ENCODE measurements at places on chromosomes 4 and X. TPM values are rescaled to one million over a fixed set of nuclear protein-coding genes. Genes with fewer than 3 reads are reported as not detected.

GRCh38 chrX:356385-357034 is 30.2 kb downstream of the PPP2R3B start:
- no peak overlapping the region for H3K27ac ChIP-seq
- no peaks in the 10 kb centered on the region for H3K27me3 ChIP-seq
- H3K4me3 ChIP-seq: no peak overlapping the region
- peak; percentile 64 for DNase-seq
- H3K36me3 ChIP-seq: peaks cover 14% of the 10 kb centered on the region
- no peaks in the 10 kb centered on the region for H3K4me1 ChIP-seq

DNA sequence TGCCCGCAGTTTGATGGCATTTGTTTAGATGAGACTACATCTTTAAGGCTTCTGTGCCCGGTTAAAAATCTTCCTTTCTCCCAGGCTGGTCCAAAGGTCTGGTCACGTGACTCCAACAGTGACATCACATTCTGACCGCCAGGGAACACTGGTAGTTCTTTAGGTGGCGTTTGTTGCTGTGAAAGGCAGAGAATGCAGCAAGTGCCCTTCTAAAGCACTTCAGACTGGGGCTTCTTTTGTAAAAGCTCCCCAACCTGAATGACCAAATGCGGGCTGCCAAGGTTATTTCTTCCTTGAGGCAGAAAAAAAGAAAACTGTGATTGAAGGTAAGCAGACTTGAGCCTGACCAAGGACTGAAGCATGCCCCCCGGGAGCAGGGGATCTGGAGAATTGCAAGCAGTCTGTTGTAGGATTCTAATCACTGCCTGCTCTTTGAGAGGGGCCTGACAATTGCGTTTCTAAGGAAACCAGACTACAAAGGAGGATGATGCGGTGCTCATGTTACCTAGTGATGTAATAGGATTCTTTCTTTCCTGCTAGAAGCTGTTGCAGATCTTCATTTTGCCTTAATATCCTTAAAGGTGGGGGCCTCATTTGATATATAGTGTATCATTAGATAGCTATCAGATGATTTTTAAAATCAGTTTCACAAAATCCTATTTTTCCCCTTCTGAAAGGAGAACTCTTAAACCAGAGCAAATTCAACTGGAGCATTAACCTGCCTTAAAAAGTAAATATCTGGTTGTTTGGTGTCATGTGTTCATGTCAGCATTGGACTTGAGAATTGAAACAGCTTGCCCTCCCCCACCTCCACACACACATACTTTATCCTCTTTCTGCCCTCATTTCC is 133.1 kb downstream of the AKAP4 start:
- no peaks in the 10 kb centered on the region for H3K27me3 ChIP-seq
- no peaks in the 10 kb centered on the region for H3K4me1 ChIP-seq
- H3K27ac ChIP-seq: no peak overlapping the region

- H3K4me3 ChIP-seq: no peak overlapping the region
- H3K27me3 ChIP-seq: no peaks in the 10 kb centered on the region
- no peaks in the 10 kb centered on the region for H3K4me1 ChIP-seq
- peak; percentile 17 for DNase-seq
Measured at GRCh38 chr4:112766422-112766821, 129.5 kb downstream of the LARP7 start.

DNA sequence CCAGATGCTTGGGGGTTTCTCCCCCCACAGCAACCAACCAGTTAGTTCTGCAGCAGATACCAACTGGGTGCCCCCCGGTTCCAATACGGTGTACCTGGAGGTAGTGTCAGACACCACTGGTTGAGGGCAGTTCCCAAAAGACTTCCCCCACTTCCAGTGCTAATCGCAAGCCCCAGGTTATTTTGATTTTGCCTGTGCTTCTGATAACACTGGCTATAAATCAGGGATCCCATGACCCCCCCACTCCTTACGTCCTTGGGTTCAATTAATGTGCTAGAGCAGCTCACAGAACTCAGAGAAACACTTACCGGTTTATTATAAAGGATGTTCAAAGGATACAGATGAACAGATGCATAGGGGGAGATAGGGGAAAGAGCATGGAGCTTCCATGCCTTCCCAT is 5.5 kb downstream of the CLCN3 start:
- H3K4me3 ChIP-seq: no peak overlapping the region
- H3K36me3 ChIP-seq: no peaks in the 10 kb centered on the region
- H3K4me1 ChIP-seq: no peaks in the 10 kb centered on the region
- no peak overlapping the region for H3K27ac ChIP-seq

GRCh38 chrX:69073241-69073640 is 92.0 kb downstream of the PJA1 start:
- no peaks in the 10 kb centered on the region for H3K36me3 ChIP-seq
- H3K4me3 ChIP-seq: no peak overlapping the region
- peaks cover 8% of the 10 kb centered on the region for H3K27me3 ChIP-seq
- no peak overlapping the region for H3K27ac ChIP-seq

- DNase-seq: no peak
- H3K27ac ChIP-seq: no peak overlapping the region
- no peaks in the 10 kb centered on the region for H3K36me3 ChIP-seq
- no peaks in the 10 kb centered on the region for H3K4me1 ChIP-seq
- H3K4me3 ChIP-seq: no peak overlapping the region
- H3K27me3 ChIP-seq: no peaks in the 10 kb centered on the region
Measured at GRCh38 chr4:86300516-86300915, 59.3 kb downstream of the MAPK10 start.

GRCh38 chrX:82658492-82658891 is 849.6 kb upstream of the POU3F4 start:
- no peak for DNase-seq
- no peaks in the 10 kb centered on the region for H3K4me1 ChIP-seq
- H3K36me3 ChIP-seq: no peaks in the 10 kb centered on the region
- H3K27ac ChIP-seq: no peak overlapping the region
- H3K4me3 ChIP-seq: no peak overlapping the region
- H3K27me3 ChIP-seq: no peaks in the 10 kb centered on the region

DNA sequence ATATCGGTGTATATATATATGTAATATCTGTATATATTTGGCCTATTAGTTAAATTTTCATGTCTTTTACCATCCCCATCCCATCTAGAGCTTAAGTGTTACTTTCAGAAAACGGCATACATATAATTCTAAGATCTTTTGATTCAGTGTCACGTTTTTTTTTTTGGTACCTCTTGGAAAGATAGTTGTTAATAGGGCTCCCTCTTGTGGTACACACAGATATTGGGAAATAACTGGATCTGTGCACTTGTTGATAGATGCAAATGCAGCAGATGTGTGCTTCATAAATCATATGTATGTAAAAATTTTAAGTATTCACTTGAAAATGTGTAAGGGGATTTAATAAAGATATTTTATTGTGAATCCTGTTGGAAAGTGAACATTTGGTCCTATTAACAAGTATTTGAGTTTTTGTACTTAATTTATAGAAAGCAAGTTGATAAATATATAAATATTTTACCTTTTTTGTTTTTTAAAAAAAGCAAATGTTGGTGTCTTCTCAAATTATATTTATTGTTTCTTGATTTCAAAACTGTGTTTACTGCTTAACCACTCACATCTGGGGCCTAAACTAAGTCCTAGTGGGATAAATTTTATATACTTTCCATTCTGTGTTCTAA is 74.7 kb downstream of the PAQR3 start:
- peaks cover 6% of the 10 kb centered on the region for H3K36me3 ChIP-seq
- no peak overlapping the region for H3K27ac ChIP-seq
- DNase-seq: peak; percentile 85
- H3K27me3 ChIP-seq: no peaks in the 10 kb centered on the region
- no peaks in the 10 kb centered on the region for H3K4me1 ChIP-seq
- no peak overlapping the region for H3K4me3 ChIP-seq

Gene MAMLD1
- 1.4 TPM for total RNA-seq

Gene CT55
- total RNA-seq: not detected
